Choroid plexus epithelial cell (primary cell): ENCODE measurements at places on chromosomes 13 and 19.

GRCh38 chr19:39996218-39996810, 546 bp upstream of the ZNF546 start:
- DNase-seq, result peak; percentile 53

DNA sequence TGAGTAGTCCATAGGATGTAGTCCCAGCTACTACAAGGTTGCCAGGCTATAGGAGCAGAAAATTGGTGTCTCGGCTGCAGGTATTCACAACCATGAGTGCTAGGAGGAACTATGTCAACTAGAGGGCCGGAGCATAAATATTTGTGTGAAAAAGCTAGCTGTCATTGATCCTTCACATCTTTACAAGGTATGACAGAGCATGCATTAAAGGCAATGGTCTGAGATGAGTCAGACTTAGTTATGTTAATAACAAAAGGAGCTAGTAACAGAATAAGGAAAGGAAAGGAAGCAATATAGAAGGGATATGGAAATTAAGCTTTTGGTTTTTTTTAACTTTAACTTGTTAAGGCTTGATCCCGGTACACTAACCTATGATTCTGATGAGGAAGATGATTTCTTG, 40.9 kb upstream of the PSG9 start:
- no peak for DNase-seq

DNA sequence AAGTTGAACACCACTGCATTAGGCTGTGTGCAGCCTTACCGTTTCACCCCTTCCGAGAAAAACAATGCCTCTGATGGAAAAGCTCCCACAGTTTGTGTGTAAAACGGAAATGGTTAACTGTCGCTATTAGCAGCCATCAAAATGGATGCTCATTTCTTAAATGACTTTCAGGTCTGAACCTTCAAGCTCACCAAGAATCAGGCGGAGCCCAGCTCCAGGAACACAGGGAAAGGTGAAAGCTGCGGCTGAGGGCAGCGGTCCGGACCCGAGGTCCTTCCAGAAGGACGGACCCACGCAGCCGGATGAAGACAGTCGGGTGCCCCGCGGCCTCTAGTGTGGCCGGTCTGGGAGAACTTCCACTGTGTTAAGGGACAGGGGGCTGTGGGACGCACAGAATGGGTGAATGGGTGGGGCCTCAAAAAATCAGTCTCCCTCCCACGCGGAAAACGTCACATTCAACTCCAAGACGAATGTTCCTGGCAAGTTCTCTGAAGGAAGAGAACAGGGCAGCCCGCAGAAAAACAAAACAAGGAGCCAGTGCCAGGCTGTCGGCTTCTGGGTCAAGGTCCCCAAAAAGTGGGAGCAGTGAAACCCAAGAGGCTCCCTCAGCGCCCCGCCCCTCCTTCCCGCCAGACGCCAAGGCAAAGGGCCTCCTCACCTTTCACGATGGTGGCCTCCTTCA, 4.9 kb downstream of the IRS2 start:
- DNase-seq, result no peak

GRCh38 chr13:70784207-70784989, 676.1 kb upstream of the KLHL1 start:
- no peak for DNase-seq

GRCh38 chr19:1452802-1453524, 3.0 kb downstream of the APC2 start:
- DNase-seq, result no peak

- DNase-seq, result no peak
Measured at GRCh38 chr19:16148443-16149229, 5.2 kb downstream of the HSH2D start.

DNA sequence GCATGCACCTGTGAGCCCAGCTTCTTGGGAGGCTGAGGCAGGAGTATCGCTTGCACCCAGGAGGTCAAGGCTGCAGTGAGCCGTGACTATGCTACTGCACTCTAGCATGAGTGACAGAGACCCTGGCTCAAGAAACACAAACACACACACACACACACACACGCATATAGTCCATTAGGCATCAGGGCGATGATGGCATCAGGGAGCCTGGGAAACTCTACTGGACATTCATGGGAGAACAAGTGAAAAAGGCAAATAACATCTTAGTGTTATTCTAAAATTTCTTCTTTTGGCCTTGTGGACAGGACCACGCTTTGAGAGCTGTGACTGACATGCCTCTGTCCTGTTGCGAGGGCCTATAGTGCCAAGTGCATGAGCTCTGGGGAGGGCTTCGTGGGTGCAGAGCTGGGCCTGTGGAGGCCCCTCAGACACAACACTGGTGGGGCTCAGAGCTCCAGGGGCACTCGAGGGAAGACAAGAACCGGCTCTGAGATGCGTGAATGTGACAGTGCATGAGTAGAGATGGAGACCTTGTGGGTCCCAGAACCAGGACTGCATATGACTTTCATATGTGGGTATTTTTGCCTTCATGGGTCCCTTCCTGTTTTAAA, 8.0 kb upstream of the USF2 start:
- no peak for DNase-seq
